Endothelial cell (in vitro differentiated cells): ENCODE measurements at places on chromosomes 5 and 9. TPM values are rescaled to one million over a fixed set of nuclear protein-coding genes. Genes with fewer than 3 reads are reported as not detected.

GRCh38 chr5:139956342-139956741 is 86.8 kb downstream of the NRG2 start:
- no peak for DNase-seq

GRCh38 chr9:73349476-73349875 is 197.8 kb downstream of the ANXA1 start:
- DNase-seq: no peak

DNA sequence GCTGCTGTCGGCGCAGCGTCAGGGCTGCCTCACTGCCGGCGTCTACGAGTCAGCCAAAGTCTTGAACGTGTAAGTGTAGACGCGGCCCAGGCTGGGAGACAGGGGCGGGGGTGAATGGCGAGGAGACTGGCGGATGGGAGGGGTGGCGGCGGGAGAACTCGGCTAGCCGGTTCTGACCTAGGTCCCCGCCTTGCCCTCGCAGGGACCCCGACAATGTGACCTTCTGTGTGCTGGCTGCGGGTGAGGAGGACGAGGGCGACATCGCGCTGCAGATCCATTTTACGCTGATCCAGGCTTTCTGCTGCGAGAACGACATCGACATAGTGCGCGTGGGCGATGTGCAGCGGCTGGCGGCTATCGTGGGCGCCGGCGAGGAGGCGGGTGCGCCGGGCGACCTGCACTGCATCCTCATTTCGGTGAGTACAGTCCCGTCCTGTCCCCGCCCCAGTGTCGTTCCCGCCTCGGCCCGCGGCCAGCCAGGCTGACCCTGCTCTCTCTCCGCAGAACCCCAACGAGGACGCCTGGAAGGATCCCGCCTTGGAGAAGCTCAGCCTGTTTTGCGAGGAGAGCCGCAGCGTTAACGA is 745 bp downstream of the GADD45G start:
- DNase-seq: peak; percentile 44

- DNase-seq: no peak
Measured at GRCh38 chr5:14528926-14529325, 52.7 kb upstream of the OTULINL start.

GRCh38 chr5:124733329-124733650 is 13.1 kb downstream of the ZNF608 start:
- no peak for DNase-seq

DNA sequence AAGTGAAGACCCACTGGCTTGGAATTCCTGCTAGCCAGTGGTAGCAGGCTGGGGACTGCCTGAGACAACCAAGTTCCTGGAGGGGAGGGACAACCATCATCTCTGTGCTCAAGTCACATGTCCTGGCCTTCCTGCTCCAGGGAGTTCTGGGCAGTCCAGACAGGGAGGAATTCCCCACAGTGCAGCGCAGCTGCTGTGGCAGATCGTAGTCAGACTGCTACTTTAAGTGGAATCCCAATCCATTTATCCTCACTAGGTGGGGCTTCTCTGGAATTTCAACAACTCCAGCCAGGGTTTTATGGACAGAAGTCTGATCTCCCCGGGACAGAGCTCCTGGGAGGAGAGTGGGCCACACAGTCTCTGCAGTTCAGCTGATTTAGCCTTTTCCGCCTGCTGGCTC is 20.9 kb upstream of the OR5C1 start:
- DNase-seq: no peak

DNA sequence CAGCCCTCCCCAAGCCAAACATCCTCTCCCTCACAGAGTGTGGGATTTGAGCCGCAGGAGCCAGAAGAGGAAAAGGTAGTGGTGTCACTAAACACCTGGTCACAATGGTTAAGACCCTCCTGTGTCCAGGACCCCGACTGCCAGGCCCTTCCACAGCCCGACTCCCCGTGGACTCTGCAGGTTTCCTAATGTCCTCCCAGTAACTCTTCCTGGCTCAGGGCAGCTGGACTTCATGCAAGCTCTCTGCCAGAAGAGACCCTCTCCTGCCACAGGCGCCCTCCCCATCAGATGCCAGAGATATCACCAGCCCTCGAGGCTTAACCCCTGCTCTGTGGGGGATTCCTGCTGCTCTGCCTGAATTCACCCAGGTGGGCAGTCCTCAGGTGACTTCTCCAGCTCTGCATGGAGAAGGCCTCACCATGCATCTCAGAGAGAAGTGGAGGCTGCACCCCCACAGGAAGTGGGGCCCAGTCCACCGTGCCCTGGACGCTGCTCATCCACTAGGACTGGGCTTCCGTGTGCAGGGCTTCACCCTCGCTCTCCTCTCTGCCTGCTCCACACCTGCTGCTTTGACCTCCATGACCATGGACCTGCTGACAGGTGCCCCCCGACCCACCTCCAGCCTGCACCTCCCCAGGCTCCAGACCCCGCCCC is 111.2 kb downstream of the ADAMTS2 start:
- no peak for DNase-seq

DNA sequence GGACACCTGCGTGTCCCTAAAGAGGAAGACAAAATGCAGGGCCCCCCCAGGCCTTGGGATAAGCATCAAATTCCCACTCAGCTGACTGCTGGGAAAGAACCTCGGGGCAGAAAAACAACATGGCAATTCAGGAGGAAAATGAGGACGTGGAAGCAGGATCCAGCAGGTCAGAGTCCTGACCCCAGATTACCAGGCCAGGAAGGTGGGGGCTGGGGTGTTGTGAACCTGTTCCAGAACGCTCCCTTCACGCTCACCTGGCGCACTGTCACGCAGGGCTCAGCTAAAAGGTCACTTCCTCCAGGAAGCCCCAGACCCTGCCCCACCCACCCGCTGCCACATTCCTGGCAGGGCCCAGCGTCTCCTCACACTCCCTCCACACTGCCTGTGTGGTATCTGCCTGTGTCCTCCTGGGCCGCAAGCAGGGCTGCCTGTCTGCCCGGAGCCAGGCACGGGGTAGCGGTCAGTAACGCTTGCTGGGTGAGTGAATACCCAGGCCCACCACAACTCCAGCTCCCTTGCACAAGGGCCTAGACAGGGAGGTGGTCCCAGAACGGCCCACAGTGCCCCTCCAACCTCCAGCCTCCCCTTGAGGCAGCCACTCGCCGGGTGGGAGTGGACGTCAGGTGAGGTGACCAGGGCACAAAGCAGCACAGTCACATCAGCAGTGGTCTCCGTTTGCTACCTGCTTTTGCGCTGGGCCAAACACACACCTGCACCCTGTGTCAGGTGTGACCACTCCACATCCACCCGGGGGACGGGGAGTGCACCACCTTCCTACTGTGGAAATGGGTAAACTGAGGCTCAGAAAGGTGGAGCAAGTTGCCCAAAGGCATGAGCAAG is 18.1 kb downstream of the VAV2 start:
- no peak for DNase-seq

DNA sequence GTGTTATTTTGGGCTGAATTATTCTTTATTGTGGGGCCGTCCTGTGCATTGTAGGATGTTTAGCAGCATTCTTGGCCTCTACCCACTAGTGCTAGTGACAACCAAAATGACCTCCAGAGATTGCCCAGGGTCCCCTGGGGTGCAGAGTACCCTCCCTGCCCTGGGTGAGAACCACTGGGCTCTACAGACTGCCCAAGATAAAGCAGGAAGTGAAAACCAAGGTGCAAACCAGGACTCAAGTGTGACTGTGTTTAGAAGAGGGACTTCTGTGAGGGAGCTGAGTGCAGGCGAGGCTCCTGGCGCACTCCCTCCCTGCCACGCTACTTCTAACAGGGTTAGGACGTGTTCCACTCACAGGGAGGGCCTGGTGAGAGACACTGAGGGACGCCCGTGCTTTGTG is 41.6 kb downstream of the USP20 start:
- no peak for DNase-seq

SPATA24 gene
- 7.6 TPM for total RNA-seq

INSL4 gene
- total RNA-seq: not detected

GMCL2 gene
- total RNA-seq: not detected

LPAR1 gene
- 5.6 TPM for total RNA-seq
